ENCODE measurements at places on chromosomes 5 and 9. TPM values are rescaled to one million over a fixed set of nuclear protein-coding genes. Genes with fewer than 3 reads are reported as not detected.

DNA sequence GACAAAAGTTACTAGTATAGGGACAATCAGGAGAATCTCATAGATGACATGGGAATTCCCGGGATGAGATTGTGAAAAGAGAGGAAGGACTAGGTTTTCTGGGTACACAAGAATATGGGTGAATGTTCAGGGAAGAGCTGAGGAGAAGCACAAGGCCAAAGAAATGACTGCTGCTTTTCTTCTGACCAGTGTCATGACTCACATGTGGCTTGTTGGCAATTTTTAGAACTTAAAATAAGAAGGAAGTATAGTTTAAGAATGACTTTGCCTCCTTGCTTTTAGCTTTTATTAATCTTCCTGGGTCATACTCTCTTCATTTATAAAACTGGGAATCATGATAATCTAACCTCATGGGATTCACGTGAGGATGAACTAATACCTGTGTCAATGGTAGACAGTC, 652.4 kb upstream of the MEF2C start:
- no peak overlapping the region for H3K27ac ChIP-seq
- H3K4me3 ChIP-seq, result no peak overlapping the region
- H3K27me3 ChIP-seq, result no peaks in the 10 kb centered on the region
- no peaks in the 10 kb centered on the region for H3K36me3 ChIP-seq
- H3K4me1 ChIP-seq, result no peaks in the 10 kb centered on the region

DNA sequence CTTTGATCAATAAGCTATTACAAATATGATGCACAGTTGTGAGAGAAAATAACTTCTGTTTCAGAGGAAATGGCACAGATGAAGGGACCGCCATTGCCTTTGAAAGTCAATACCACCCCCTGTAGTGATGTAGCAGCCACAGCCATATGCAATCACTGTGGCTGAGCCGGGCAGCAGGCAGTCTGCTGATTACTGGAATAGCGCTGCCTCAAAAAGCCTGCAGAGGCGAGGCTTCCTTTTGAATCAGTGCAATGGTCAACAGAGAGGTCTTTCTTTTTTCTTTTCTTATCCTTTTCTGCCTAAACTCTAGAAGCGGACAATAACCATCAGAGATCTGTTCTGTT, 265.1 kb upstream of the TAS2R1 start:
- no peak for DNase-seq
- no peak overlapping the region for H3K27ac ChIP-seq
- H3K4me1 ChIP-seq, result no peaks in the 10 kb centered on the region
- no peaks in the 10 kb centered on the region for H3K27me3 ChIP-seq

- H3K36me3 ChIP-seq, result peaks cover 44% of the 10 kb centered on the region
- no peaks in the 10 kb centered on the region for H3K27me3 ChIP-seq
- no peak for DNase-seq
- peak overlapping the region; percentile 19 for H3K4me3 ChIP-seq
These were observed 14.7 kb upstream of the CCIN start for GRCh38 chr9:36154331-36154952.

DNA sequence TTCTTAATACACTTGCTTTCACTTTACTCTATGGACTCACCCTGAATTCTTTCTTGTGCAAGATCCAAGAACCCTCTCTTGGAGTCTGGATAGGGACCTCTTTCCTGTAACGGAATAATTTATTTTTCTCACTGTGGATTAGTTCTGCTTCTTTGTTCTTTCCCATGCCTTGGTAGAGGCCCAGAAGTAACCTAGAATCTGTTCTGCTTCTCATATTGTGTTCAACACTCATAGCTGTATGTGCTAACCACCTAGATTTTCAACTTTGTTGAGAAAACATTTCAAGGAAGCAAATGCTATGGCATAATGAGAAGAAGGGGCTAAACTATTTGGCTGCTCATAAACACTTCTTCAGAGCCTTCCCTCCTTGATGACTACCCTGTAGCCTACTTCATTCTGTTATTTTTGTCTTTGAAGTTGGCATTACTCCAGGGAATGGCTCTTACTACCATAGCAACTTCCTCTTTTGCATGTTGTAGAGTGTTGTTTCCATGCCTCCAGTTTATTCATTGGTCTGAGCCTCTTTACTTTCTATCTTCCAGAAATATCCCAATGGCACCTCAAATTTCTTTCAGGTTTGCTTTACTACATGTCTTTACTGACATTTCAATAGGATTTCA, 74.3 kb downstream of the KIAA0825 start:
- H3K4me1 ChIP-seq, result peaks cover 6% of the 10 kb centered on the region
- peaks cover 4% of the 10 kb centered on the region for H3K27me3 ChIP-seq
- no peak for DNase-seq
- H3K36me3 ChIP-seq, result peaks cover 2% of the 10 kb centered on the region
- H3K4me3 ChIP-seq, result no peak overlapping the region

- no peaks in the 10 kb centered on the region for H3K4me1 ChIP-seq
- no peaks in the 10 kb centered on the region for H3K27me3 ChIP-seq
- no peak overlapping the region for H3K4me3 ChIP-seq
These were observed 219.0 kb downstream of the BNC2 start for GRCh38 chr9:16651446-16651964.

DNA sequence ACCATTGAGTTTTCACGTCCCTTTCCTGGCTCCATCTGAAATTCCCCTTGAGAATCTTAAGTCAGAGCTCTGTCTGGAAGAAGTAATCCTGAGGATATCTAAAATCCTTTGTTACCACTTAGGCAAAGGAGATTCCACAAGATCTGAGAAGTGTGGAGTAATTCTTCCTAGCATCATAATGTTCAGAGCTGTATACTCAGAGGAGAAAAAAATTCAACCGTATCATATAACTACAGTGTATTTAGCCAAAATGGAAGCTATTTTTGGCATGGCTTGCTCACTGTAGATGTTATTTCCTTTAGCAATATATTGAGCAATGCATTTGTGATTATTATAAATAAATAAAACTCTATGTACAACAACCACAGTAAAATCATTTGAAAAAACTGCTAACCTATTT, 1858.4 kb downstream of the EFNA5 start:
- H3K27ac ChIP-seq, result no peak overlapping the region
- no peaks in the 10 kb centered on the region for H3K36me3 ChIP-seq
- no peaks in the 10 kb centered on the region for H3K4me1 ChIP-seq
- DNase-seq, result no peak
- H3K4me3 ChIP-seq, result no peak overlapping the region

DNA sequence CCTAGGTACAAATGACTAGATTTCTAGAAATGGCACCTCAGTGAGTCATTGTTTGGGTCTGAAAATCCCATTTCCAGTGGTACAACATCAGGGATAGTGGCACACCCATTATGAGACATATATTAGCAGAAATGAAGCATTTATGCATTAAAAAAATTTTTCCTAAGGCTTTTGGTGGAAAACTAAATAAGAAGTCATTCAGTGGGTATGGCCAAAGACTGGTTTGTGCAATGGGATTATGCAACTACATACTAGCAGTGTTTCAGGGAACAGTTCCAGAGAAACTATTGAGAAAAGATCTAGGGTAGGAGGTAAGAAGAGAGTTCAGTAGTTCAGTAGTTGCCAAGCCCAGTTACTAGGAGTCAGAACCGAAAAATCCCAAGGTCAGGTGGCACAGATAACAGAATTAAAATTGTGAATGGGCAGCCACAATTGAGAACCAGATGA, 106.5 kb upstream of the HAPLN1 start:
- no peaks in the 10 kb centered on the region for H3K4me1 ChIP-seq
- DNase-seq, result no peak

ARL14EPL gene
- not detected for total RNA-seq

EIF4E1B gene
- total RNA-seq, result not detected

PCAT7 gene
- not detected for total RNA-seq

RPS23 gene
- total RNA-seq, result 2,481 TPM

GARIN3 gene
- total RNA-seq, result 0.19 TPM

EGR1 gene
- total RNA-seq, result 54.6 TPM

GCNT1 gene
- 7.0 TPM for total RNA-seq

NOXA1 gene
- 0.36 TPM for total RNA-seq

PCDHB2 gene
- not detected for total RNA-seq

Measured in activated CD4-positive, alpha-beta T cell treated with anti-CD3 and anti-CD28 coated beads, Interleukin-2, amount 10 ng/mL, durations not matched to agents 24 days and 14 days (primary cell).